Muscle of leg (tissue), 16 donors: ENCODE measurements at places on chromosomes 4 and X. TPM values are rescaled to one million over a fixed set of nuclear protein-coding genes. Genes with fewer than 3 reads are reported as not detected.

DNA sequence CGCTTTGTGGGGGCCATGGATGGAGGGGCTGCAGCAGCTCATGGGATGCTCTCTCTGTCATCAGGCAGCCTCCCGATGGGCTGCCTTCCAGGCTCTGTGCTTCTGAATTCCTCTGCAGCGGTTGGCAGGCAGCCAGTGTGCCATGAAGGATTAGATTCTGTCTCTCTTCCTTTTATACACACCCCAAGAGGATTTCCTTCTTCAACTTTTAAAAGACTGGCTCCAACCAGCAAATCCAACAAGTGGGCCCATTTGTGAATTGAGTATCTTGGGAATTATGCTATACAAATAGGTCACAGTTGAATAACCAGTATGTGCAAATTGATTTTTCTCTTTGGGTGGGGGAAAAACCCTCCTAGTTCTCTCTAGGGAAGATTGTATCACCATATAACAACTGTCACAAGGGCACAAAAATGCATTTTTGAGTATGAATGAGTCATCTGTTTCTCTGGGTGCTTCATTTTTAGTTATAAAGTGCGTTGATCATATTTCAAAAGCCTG is 96.8 kb upstream of the FAT1 start:
- DNase-seq: peak; percentile 77

GRCh38 chrX:154486396-154487207 is at the start of gene UBL4A:
TSS of gene UBL4A (minus strand) at chrX:154486615. CDS start at chrX:154486584, 31 bp downstream.
- peak; percentile 55 for DNase-seq

GRCh38 chr4:88021824-88022223 is 14.4 kb downstream of the PKD2 start:
- no peak for DNase-seq

GRCh38 chr4:87390551-87390890 is 467 bp downstream of the HSD17B11 start:
- no peak for DNase-seq

- DNase-seq: no peak
Observed at GRCh38 chrX:131588995-131589394, 45.1 kb downstream of the OR13H1 start.

DNA sequence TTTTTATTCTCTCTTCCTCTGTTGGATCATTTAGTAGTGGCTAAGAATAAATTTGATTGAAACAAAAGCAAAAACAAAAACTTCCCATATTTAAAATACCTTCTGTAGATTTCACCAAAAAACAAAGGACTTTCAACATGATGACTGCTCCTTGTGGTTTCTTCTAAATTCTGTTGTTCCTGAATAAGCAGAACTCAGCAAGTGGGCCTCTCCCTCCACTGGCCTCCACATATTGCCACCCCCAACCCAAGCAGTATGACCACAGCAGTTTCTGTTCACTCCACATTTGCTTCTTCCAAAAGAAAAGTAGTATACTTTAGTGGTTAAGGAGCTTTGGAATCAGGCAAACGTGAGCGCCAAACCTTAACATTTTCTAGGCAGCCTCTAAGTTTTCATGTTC is 114.7 kb downstream of the COX18 start:
- no peak for DNase-seq

GAGE13 gene
- not detected for polyA plus RNA-seq

OPRPN gene
- not detected for polyA plus RNA-seq

DIPK2B gene
- polyA plus RNA-seq: 19.7 TPM

KCND1 gene
- 1.7 TPM for polyA plus RNA-seq

SCML2 gene
- polyA plus RNA-seq: 9.9 TPM

PNMA3 gene
- polyA plus RNA-seq: 4.3 TPM
